ENCODE measurements at places on chromosomes 13 and 19. TPM values are rescaled to one million over a fixed set of nuclear protein-coding genes. Genes with fewer than 3 reads are reported as not detected.
A peak's percentile ranks its signal among the peaks of the same experiment; 100 is the strongest.

Gene FBN3
- not detected for total RNA-seq

Gene ZNF793
- 0.24 TPM for total RNA-seq

Gene FFAR3
- not detected for total RNA-seq

GRCh38 chr13:39023316-39023715, 14.6 kb downstream of the PROSER1 start:
- no peak for DNase-seq

DNA sequence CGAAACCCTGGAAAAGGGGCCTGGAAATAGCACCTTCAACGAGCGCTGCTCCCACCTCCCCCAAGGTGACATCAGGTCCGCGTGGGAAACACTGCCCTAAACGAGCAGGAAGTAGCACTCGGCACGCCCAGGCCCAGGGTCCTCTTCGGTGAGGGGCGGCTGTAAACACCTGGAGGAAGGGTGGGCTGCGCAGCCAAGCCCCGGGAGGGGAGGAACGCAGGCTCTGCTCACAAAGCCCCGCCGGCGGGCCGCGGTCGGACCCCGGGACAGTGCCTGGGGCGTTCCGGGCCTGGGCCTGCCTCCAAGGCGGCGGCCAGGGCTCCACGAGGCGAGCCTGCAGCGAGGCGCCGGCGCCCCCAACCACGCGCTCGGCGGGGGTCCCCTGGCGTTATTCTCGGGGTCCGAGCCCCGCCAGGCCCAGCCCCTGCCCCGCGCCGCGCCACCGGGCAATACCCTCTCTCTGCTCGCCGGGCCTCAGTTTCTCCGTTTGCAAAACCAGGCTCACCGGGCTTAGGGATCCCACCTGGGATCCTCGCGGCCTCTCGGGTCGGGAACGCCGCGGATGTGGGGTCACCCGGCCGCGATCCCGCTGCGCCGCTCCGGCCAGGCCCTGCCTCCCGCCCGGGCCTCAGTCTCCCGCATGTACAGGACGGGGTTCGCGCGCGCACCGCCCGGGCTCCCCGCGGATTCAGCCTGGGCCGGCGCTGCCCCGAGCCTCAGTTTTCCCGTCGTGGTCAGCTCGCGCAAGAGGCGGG, 630 bp downstream of the RNF126 start:
- DNase-seq = peak; percentile 28

DNA sequence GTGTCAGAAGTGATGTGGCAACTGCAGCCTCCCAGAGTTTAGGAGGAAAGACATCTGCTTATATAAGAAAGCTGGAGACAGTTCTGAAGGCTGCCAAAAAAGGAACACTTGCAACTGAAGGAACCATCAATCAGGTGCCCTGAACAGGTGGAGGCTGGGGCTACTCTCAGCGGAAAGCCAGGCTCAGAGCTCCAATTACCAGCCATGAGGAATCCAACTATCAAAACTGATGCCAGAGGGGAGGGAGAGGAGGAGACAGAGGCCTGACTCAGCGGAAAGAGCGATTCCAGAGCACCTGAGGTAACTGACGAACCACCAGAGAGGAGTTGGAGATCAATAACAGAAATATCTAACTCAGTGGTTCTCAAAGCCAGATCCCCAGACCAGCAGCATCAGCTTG, 24.3 kb downstream of the LEUTX start:
- DNase-seq = no peak

GRCh38 chr19:20423381-20424197, 142.0 kb downstream of the ZNF737 start:
- peak; percentile 77 for DNase-seq

DNA sequence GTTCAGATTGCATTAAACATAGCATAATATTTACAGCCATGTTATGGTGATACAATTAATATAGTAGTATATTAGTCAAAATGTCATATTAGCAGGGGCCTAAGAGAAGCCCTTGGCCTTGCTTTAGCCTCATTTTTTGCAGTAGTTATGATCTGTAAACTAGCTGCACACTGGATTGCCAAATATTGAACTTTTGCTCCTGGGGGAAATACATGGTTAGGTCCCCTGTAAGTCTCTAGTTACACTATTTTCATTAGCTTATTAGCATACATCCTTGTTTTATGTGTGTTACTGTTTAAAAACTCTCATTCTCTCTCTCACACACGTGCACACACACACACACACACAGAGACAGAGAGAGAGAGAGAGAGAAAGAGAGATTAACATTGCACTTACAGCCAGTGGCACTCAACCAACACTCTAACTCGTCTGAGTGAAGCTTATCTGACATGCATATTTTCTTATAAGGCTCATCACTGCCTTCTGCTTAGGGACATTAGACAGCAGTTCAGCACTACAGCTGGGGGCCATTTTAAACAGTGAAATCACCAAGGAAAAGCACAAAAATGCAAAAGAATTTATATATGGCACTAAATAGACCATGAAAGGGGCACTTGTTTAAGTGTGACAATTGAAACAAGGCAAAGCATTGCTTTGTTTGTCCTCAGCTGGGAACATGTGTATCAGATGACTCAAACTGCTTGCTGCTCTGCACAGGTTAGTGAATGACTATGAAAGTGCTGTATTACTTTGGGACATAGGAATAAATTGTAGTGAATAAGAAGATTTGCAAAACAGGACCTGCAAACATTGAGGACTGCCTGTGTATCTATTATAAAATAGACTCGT, 278.7 kb downstream of the GPC6 start:
- DNase-seq = no peak

DNA sequence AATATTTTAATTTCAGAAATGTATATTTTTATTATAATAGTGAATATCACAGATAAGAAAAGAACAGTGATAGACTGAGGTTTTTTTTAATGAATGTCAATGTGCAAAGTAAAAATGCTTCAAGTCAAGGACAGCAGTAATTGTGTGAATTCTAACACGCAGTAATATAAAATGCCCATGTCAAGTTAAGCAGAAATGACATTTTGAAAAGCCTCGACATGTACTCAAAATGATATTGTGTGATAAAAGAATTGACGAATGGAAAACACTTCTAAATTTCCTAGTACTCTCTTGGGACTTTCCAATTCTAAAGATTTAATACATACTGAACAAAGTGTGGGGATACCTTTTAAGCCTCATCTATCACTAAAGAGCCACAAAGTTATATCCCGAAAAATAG, 172.6 kb downstream of the SLITRK6 start:
- DNase-seq = no peak
